ENCODE measurements at places on chromosomes 4 and X. TPM values are rescaled to one million over a fixed set of nuclear protein-coding genes. Genes with fewer than 3 reads are reported as not detected.

DNA sequence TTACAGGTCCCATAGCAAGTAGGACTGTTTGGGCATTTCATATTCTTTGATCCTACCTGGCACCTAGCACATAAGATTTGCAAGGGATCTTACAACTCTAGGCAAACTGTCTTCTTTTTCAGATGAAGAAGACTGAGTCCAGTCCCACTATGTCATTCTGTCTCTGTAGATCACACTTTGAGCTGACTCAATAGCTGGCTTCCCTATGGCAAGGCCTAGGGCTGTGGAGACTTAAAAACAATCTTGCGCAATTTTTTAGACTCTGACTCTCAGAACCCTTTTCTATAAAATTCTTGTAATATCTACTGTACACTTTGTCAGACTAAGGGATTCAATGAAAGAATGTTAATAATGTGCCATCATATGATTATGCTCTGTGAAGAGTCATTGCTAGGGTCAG, 26.7 kb downstream of the OTC start:
- DNase-seq, result no peak

GRCh38 chrX:44101281-44101680, 128.1 kb upstream of the NDP start:
- no peak for DNase-seq

Gene PNMA6A
- 0.37 TPM for total RNA-seq

GRCh38 chr4:67092351-67092750, 453.0 kb downstream of the CENPC start:
- DNase-seq, result no peak

Gene RRH
- not detected for total RNA-seq

Gene VCX2
- total RNA-seq, result not detected

GRCh38 chr4:152700151-152700550, 20.4 kb upstream of the TMEM154 start:
- DNase-seq, result no peak

Gene HERC5
- 0.79 TPM for total RNA-seq

- no peak for DNase-seq
These were observed 293.2 kb downstream of the UNC5C start for GRCh38 chr4:95255396-95256107.

DNA sequence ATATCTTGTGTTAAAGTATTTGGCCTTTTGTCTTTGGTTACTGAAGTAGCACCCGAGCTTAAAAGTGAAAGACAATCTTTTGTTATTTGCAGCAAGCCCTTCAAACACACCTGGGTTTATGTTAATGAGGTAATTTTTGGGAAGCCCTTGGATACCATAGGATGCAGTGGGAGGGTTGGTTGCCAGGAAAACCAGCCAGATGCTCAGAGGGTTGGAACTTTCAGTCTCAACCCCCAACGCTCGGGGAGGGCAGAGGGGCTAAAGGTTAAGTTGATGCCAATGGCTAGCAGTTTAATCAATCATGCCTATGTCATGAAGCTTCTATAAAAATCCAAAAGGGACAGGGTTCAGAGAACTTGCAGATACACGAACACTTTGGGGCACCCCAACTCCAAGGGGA, 17.2 kb upstream of the GPR173 start:
- no peak for DNase-seq

DNA sequence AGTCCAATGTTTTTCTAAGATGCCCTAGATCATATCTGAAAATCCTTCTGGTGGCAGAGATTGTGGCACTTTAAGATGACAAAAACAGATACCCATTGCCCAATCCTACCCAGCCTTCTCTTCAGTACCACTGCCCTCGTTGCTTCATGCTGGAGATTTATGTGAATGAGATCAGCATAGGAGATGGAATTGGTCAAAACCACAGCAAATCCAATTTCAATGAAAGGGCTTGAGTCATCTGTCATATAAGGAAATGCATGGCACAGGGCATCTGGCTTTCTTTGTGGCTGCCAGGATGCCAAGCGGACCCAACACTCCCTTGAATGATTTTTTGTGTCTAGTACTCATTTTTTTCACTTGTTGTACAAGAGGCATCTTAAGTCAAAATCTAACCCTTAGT, 16.8 kb downstream of the AFF2 start:
- no peak for DNase-seq

DNA sequence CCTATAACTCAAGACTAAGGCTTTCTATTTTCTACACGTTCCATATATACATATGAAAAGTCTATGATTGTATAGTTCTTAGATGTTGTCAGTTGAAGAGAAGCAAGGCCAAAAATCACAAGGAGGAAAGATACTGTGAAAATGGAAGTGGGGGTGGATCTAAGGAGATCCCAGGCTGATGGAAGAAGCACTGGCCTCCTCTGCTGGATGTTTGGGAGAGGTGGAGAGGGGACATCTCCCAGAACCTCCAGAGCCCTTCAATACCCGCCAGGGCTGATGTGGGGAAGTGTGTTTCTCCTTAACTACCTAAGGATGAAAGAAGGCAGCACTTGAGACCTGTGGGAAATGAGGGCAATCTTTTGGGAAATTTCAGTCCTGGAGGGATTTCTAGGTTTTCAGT, 67.4 kb downstream of the RASGEF1B start:
- DNase-seq, result no peak

Gene XKRX
- total RNA-seq, result 2.7 TPM

Gene BEX5
- total RNA-seq, result 2.0 TPM

Gene CCSER1
- 11.2 TPM for total RNA-seq

DNA sequence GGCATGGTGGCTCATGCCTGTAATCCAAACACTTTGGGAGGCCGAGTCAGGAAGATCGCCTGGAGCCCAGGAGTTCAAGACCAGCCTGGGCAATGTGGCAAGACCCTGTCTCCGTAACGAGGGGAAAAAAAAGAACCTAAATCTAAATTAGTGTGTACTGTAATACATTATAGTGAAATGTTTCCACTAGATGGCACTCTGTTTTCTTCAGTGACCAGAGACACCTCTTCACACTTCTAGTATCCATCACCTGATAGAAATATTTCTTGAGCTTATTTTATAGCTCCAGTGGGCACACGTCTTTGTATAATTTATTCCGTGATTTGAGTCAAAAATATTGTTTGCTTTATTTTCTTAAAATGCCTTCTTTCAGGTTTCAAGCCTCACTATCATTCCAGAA, 600.9 kb upstream of the DIPK2B start:
- DNase-seq, result no peak

DNA sequence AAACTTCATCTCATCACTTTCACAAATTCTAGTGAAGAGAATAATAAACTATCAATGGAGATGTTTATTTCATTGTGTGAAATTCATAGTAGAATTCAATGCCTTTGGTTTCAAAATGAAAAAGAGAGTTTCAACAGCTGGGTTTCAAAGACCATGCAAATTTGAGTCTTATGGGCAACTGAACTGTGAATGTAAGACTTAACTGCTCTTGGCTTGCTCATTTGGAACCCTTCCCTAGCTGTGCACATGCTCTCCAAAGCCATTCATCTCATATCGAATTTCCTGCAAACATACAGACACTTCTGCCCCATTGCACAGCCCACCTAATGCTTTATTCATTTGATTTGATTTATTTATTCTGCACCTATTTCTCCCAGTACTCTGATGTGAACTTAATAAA, 154.5 kb downstream of the GRXCR1 start:
- no peak for DNase-seq

Gene TLR6
- 2.2 TPM for total RNA-seq

DNA sequence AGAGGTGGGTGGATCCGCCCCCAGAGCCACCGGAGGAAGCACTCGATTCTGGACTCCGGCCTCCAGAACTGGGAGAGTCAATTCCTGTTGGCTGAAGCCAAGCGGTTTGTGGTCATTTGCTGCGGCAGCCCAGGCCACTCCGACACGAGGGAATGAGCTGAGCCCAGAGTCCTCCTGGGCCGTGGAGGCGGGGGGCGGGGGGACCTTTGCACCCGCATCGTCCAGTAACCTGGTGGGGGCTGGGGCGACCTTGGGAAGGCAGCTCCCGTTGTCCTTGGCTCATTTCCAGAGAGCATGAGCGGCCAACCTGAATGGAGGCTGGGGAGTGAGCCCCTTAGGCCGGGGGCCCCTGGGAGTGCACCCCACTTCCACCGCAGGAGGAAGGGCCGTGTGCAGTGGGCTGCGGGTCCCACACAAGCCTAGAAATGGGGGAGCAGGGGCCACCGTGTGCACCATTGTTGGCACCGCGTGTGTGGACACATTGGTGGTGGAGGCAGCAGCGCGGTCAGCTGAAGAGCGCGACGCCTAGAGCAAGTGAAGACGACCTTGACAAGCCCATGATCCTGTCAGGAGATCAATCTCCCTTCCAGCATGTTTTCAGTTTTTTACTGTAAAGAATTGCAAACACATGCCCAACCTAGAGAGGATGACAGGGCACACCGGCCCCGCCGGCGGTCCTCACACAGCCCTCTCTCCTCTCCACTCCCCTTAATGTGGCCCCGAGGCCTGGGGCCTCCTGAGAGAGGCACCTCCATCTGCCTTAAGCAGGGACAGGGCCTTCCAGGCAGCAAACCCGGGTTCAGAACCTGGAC, 19.9 kb upstream of the DUSP9 start:
- no peak for DNase-seq

DNA sequence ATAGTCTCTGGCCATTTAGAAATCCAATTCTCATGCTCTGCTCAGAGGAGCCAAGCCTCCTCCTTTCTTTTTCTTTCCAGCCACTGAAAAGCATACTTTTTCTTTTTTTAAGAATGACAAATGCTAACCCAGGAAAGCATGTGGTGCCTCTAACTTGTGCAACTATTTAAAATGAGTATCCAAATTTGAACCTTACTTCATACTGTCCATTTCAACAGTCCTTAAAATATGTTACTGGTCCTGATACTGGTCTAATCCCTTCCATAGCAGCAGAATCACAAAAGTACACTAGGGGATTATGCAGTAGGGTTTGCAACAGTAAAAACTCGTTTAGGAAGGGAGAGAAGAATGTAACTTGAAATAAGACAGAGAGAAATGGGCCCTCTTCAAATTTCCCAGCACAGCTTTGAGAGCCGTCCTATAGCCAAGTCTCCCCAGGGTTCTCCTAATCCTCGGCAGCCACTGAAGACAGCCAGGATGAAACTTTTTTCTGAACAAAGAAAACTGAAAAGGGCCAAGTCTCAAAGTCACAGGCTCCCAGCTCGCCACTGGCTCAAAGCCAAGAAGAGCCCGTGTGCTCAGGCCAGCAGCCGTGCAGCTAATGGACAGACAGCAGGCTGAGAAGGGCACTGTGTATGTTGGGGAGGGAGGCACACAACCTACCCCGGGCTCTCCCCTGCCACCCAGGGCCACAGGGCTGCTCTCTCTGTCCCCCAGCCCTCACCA, 39.5 kb downstream of the GPC4 start:
- DNase-seq, result peak; percentile 21

DNA sequence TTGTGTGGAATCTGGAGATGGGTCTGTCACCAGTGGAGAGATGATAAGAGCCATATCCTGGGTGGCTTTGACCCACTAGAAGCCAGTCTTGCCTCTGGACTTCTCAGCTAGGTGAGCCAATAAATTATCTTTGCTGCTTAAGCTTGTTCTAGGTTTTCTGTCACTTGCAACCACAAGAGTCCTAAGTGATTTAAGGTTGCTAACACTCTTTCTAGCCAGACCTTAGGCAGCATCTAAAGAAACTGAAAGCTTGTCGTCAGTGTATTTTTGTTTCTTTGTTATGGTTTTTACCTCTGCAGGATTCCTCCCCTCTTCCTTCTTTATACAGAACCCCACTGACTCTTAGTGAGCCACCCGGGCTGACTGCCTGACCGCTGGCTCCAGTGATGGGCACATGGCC, 37.1 kb upstream of the STIM2 start:
- no peak for DNase-seq

DNA sequence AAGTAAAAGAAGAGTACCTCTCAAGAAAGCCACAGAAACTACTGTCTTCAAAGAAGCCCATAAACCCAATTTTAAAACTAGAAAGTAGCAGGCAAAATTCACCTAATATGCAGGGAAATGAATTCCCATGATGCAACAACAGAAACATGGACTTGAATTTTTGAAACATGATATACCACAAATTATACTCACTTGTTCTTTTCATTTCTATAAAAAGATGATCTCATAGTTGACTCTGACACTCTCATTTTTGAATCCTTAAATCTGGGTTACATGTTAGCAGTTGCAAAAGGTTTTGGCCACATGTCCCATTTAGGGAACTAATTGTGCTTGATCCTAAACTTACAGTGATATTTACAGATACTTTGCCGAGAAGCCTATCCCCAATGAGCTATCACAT, 1130.8 kb downstream of the FAT4 start:
- no peak for DNase-seq

Gene YTHDC1
- 62.2 TPM for total RNA-seq

DNA sequence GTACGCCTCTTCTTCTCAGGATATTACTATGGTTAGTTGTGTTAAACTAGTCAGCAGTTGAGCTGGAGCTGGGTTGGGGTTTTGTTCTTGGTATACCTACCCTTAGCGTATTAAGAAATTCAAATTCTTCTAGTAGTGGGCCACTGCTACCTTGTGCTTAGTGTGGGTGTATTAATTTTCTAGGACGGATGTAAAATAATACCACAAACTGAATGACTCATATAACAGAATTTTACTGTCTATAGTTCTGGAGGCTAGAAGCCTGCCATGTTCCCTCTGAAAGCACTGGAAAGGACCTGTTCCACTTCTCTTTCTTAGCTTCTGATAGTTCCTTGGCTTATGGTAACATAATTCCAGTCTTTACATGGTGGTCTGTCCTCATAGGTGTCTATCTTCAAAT, 1274.7 kb downstream of the ADGRL3 start:
- DNase-seq, result no peak

Gene RBMX
- 139 TPM for total RNA-seq

DNA sequence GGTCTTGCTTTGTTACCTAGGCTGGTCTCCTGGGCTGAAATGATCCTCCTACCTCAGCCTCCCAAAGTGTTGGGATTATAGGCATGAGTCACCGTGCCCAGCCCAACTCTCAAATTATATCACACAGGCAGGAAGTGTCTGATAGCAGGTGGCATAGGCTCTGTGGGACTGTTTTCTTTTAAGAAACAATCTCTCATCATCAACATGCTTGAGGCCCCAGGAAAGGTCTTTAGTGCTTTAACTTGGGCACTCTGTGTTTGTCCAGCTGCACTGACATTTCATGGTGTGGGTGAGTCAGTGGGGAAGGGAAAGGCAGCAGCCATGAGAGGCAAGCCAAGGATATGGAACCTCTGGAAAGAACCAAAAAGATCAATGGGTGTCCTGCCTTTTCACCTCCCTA, 88.1 kb upstream of the TSPAN5 start:
- DNase-seq, result peak; percentile 50

DNA sequence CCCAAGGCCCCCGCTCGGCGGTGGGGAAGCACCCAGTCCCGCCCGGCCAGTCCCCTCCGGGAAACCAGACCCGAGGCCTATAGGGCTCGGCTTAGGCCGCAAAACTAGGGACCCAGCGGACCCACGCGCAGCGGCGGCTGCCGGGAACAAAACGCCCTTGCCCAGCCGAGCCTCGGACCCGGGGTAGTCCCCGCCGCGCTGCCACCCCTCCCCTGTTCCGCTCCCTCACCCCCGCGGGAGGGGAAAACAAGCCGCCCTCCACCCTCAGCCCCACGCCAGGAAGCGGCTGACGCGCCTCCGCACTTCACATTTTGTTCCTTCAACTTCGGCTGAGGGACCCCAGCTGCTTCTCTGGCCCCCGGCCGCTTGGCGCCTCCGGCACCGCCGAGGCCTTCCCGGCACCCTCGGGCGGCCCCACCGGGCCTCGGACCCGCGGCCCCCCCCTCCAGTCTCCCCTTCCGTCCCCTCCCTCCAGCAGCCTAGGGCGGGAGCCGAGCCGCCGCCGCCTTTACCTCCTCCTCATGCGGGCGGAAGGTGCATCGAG, 694 bp downstream of the PDS5A start:
- peak; percentile 50 for DNase-seq

Data from colonic mucosa (tissue), 4 donors.